Epithelial cell of esophagus (primary cell): ENCODE measurements at places on chromosomes 6 and 20.

GRCh38 chr6:156175433-156175832, 601.7 kb upstream of the ARID1B start:
- no peak for DNase-seq

DNA sequence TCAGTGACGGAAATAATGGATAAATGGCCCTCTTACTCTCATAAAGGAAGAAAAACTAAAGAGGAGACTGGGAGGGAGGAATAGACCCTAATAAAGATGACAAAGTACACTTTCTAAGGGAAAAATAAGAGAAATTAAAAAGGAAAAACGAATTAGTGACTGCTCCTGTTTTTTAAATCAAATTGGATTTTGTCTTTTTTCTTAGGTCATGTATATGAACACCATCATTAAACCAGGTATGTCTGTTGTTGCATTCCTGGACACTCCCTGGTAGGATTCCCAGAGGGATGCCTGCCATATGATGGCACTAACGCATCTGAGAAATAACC, 59.4 kb upstream of the BTN3A2 start:
- DNase-seq = no peak

DNA sequence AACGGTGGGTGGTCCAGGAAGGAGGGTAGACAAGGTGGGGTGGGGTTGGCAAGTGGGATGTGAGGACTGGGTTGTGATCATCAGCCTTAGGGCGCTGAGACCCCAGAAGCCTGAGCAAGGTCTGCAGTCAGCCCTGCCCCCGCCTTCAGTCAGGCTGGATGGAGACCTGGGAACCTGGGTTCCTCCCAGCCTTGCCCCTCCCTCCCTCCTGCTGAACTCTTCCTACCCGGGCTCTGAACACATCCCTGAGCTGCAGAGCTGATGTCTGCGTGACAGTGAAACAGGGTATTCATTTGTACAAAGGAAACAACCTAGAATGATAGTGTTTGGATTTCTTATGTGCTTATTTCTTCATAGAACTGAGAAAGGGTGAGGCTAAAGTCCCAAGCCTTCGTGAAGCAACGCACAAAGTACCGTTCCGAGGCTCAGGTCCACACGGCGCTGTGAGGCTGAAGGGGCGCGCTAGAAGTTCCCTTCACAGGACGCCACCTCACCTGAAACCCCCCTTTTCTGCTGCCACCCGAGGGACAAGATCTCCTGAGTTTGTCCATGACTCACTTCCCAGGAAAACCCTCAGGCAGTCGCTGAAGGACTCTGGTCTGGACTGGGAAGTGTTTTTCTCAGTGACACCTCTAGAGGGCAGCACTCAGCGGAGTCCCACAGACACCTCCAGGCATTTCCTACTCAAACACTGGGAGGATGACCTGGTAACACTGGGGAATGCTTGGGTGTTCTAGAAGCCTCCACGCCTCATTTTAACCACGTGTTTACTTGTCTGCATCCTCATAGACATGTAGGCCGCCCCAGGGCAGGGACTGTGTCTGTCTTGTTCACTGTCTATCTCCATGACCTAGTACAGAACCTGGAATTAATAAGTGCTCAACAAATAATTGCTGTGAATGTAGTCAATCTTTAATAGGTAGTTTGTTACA, 1.2 kb downstream of the GSTA5 start:
- DNase-seq = peak; percentile 86

DNA sequence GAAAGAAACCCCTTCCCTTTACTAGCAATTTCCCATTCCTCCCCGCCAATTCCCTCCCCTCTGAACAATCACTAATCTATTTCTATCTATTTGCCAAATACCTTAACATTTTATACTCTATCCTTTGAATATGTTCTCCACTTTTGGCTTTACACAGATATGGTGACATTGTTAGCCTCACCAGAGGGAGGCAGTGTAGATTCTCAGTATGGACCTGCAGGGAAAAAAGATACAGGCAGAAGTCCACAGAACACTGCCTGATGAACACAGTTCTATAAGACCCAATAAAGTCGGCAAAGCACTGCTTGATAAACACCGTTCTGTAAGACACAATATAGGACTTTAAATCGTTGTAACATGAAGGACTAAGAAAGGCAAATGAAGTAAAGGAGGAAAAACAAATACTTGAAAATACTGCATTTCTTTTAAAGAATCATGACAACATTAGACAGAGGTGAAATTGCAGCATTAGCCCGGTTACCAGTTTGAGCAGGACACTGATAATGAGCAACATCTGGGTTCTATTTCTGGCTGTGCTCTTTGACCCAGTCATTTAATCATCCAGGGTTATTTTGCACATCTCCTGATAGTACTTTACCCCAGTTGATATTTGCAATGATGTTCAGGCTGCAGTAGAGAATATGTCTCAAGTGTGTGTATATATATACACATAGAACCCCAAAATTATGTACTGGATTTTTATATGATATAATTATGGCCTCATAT, 296.8 kb downstream of the UTRN start:
- peak; percentile 45 for DNase-seq

GRCh38 chr6:45717715-45718114, 297.9 kb downstream of the CLIC5 start:
- DNase-seq = no peak

DNA sequence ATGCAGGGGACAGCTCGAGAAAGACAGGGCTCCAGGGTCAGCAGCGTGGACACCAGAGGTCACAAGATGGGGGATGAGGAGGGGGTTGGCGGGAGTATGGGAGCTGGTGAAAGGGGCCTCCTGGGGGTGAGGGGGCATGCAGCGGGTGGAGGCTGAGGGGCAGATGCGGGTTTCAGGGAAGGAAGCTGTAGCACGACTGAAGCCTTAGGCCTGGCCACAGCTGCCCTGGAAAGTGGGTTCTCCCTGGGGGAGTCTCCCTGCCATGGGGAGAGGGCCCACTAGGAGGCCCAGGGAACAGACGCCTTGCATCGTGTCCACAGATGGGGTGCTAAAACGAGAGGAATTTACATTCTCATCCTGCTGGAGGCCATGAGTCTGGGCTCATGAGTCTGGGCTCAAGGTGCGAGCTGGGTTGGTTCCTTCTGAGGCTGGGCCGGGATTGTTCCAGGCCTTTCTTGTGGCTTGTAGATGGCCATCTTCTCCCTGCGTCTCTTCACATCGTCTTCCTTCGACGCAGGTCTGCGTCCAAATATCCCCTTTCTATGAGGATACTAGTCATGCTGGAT, 18.0 kb downstream of the APCDD1L start:
- DNase-seq = no peak

- no peak for DNase-seq
These were observed 19.3 kb downstream of the KCNK17 start for GRCh38 chr6:39294899-39295298.

DNA sequence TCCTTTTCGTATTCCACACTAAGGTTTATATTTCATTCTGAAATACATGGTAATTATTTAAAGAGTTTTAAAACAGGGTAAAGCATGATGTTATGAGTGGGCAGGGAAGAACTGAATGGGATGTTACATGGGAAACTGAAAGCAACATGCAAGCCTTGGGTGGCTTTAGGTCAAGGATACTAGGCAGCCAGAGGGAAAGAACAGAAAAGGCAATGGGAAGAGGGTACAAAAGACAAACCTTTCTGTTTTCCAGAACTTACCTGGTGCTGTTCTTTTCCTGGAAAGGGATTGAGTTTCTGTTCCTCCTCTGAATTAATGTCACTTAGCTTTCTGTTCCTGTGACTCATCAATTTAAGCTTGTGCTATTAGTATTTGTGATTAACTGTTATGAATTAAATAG, 71.2 kb upstream of the SMIM8 start:
- DNase-seq = no peak

DNA sequence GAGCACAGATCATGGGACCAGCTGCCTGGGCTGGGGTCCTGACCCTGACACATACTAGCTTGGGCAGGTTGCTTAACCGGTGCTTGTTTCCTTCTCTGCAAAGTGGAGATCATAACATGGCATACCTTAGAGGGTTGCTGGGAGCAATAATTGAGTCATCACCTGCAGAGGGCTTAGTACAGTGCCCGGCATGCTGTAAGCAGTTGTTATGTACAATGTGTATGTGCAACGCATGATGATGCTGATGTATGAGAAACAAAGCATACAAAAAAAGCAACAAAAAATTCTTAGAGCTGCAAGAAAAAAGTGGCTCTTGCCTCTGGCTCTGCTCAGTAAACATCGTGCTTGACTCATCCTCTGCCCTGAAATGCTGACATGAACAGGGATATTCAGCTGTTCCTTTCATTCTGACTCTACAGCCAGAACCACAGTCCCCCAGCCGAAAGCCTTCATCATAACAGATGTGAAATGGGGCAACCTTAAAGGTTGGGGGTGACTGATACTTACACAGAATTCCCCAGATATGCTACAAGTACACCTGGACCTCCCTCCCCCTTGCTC, 91.7 kb downstream of the CLIC5 start:
- DNase-seq = peak; percentile 90

- DNase-seq = no peak
These were observed 269.9 kb downstream of the UST start for GRCh38 chr6:149016716-149017115.

DNA sequence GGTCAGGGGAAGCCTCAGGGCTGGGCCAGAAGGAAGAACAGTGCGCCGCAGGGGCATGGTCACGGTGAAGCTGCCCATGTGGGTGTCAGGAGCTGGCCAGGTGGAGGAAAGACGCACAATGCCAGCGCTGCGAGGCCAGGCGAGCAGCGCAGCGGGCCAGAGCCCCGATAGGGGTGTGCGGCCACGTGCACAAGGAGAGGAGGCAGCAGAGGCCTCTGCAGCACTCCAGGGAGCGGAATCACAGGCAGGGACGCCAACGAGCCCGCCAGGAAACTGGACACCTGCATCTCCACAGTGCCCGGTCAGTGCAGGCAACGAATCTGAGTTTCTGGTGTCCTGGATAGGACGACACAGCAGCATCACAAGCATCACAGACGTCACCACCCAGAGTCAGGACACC, 35.7 kb downstream of the TAF4 start:
- no peak for DNase-seq
